ENCODE measurements at places on chromosomes 11 and 22.

GRCh38 chr11:8285228-8285627, 21.6 kb upstream of the LMO1 start:
- H3K27ac ChIP-seq, result no peak overlapping the region
- H3K4me3 ChIP-seq, result no peak overlapping the region
- H3K27me3 ChIP-seq, result no peaks in the 10 kb centered on the region
- no peaks in the 10 kb centered on the region for H3K4me1 ChIP-seq
- no peak for DNase-seq

DNA sequence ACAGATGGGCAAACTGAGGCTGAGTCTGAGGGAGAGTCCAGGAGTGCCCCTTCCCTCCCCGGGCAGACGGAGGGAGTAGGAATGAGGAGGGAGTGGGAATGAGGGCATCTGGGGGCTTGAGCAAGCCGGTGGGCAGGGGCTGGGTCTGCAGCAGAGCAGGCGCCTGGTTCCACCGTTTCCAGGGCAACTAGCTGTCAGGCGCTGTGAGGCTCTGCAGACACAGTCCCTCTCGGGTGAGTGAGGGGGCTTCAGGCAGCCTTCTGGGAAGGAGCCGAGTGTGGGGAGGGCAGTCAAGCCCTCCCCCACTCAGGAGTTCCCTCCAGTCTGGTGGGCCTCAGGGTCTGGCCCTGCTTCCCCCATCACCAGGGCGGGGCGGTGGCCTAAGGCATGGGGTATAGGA, 19.0 kb downstream of the TMEM258 start:
- DNase-seq, result no peak
- H3K4me1 ChIP-seq, result no peaks in the 10 kb centered on the region
- H3K4me3 ChIP-seq, result no peak overlapping the region
- peaks cover 7% of the 10 kb centered on the region for H3K36me3 ChIP-seq
- no peaks in the 10 kb centered on the region for H3K27me3 ChIP-seq

DNA sequence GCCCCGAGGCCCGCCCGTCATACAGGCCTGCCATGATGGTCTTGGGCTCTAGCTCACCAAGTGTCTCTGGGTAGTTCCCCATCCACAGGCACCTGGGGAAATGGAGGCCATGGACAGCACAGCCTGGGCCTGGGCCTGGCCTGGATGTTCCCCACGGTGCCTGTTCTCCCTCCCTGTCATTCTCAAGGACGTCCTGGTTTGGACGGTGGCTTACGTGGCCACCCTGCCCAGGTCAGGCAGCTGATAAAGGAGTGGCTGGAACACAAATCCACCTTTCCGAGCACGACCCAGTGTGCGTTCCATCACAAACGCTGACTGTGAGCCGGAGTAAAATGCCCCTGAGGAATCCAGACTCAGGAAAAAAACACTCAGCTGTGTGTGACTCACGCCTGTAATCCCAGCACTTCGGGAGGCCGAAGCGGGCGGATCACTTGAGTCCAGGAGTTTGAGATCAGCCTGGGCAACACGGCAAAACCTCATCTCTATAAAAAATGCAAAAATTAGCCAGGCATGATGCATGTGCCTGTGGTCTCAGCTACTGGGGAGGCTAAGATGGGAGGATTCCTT, 41.2 kb upstream of the TESMIN start:
- DNase-seq, result peak; percentile 2
- H3K27me3 ChIP-seq, result no peaks in the 10 kb centered on the region
- H3K27ac ChIP-seq, result no peak overlapping the region
- H3K36me3 ChIP-seq, result peaks cover 49% of the 10 kb centered on the region
- no peak overlapping the region for H3K4me3 ChIP-seq

DNA sequence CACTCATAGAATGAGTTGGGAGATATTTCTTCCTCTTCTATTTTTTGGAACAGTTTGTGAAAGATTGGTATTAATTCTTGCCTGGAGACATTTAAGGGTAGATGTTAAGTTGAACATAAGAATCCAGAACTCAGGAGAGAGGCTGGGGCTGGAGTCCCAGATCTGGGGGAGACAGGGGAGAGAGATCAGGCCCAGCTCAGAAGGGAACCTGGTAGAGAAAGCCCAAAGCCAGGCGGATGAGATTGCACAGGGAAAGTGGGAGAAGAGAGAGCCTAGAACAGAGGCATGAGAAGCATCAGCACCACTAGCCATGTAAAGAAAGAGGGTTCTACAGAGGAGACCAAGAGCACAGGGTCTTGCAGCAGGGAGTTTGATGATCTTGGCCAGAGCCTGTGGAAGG, 13.0 kb upstream of the GNAZ start:
- H3K4me1 ChIP-seq, result no peaks in the 10 kb centered on the region
- H3K27ac ChIP-seq, result no peak overlapping the region
- H3K4me3 ChIP-seq, result no peak overlapping the region
- no peak for DNase-seq
- no peaks in the 10 kb centered on the region for H3K36me3 ChIP-seq
- H3K27me3 ChIP-seq, result peaks cover 25% of the 10 kb centered on the region

DNA sequence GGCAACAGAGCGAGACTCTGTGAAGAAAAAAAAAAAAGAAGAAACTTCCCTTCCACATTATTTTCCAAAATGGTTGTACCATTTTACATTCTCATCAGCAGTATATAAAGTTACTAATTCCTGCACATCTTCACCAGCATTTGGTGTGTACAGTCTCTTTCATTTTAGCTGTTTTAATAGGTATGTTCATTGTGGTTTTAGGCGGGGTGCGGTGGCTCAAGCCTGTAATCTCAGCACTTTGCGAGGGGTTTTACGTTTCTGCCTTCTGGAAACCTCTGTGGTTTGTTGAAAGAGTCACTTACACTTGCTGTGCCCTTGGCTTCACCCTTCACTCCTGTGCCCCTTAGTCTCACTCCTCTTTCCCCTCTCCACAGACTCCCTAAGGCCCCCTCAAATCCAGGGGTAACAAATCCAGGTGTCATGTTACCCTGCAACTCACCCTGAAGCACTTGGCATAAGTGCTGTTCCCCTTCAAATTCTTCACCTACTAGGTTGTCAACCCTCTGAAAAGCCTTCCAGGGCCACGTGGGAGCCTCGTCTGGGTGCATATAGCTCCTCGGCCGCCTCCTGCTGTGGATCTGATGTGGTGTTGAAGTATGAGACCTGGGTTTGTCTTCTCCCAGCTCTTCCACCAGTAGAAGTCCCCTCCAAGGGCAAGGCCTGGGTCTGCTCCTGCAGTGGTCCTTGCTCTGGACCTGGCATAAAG, 20.8 kb downstream of the TOB2 start:
- peaks cover 6% of the 10 kb centered on the region for H3K4me1 ChIP-seq
- no peak overlapping the region for H3K27ac ChIP-seq
- H3K4me3 ChIP-seq, result no peak overlapping the region
- H3K27me3 ChIP-seq, result no peaks in the 10 kb centered on the region
- no peak for DNase-seq
